Hematopoietic multipotent progenitor cell (in vitro differentiated cells): ENCODE measurements at places on chromosomes 12 and 14.

- no peak for DNase-seq
Observed at GRCh38 chr12:74957231-74957630, 252.4 kb downstream of the KCNC2 start.

GRCh38 chr12:2052826-2053678 lies at the start of gene CACNA1C:
CACNA1C (plus strand) TSS chr12:2052987; CDS start chr12:2053563, 576 bp downstream.
- no peak for DNase-seq

DNA sequence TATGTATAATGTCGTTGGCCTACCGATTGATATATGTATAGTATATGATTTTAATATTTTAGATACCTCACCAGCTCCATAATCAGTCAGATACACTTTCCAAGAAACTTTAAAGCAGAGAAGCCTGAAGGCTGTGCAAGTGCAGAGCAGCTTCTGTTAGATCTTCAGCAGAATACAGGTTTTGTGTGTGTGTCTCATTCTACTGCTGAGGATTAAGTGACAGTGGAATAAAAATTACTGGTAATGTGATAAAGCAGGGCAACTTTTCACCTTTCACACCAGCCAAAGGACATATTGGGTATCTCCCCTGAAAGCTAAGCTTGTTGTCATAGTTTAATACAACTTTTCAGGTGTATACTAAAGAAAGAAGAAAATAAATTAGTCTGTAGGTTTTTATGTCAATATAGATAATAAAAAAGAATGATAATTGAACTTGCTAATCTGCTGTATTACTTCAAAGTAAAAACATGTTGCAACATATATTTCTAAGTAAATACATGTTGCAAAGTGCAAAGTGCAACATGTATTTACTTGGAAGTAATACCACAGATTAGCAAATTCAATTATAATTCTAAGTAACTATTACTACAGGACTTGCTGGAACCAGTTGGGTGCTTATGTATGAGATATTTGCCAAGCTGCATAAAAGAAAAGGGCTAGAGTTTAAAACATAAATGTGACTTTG lies 128.3 kb downstream of the SLC16A7 start:
- DNase-seq, result no peak

- no peak for DNase-seq
Observed at GRCh38 chr12:65881348-65881961, 57.2 kb downstream of the HMGA2 start.

DNA sequence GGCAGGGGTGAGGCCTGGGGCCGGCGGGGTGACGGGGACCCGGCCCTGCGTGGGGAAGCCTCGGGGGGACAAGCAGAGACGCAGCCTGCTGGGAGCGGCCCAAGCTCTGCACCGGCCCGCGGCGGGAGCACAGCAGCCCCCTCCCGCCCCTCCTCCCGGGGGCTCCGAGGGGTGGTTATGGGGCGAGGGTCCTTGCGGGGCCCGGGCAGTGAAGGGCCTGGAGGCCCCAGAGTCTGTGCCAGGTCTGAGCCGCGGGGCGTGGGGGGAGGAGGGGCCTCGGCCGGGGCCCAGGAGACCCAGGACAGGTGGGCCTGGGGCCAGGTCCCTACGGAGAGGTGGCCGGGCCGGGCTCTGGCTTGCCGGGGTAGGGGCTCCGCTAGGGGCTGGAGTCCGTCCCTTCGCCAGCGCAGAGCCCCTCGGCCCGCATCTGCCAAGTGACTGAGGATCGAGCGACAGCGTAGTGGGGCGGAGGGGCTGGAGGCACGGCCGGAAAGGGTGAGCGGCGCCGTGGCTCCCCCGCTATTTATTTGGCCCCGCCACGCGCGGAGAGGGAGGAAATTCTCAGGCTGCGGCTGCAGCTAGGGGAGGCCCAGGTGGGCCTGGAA lies 495 bp downstream of the TMEM121 start:
- DNase-seq, result no peak

DNA sequence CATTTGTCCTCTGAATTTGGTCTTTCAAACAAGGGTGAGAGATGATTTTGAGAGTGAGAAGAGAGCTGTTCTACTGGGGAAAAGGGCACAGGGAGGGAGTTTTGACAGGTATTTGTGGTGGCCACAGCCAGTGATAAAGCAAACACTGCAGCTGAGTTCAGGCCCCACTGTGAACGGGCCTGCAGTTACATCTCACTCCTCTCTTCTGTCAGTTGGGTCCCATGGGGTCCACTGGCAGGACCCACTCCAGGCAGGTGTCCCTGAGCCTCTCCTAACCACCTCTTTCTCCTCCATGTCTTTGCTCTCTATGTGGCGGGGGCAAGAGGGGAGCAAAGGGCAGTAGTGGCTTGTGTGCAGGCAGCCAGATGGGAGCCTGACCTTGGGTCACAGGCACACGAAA lies 294.8 kb downstream of the APAF1 start:
- DNase-seq, result no peak

DNA sequence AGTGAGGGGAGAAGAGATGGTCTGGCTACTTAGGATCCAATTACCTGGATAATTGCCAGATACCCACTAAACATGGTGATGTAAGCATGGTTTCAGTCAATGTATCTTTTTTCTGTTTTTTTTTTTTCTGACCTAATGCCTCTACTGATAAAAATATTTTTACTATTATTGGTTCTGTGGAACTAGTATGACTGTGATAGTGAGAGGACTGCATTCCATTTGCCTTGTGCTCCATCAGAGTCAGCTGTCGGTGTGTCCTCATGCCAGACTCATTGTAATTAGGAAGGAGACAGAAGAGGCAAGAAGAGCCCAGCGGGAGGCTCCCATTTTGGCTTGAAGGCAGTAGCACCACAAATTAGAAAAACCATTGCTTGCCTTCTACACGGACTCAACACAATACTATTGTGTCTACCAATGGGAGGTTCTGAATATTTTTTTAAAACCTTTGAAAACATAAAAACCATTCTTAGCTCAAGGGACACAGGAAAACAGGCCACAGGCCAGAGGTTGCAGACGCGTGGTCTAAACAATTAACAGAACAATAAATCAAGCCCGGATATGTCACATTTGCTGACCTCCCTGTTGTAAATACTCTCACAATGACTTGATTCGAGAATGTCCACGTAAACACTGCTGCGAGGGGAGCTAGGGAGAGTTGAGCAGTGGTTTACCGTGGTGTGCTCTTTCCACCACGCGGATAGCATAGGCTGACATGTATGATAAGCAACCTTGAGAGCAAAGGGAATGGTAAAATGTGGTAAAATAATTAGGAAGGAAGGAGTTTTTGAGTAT lies 13.5 kb upstream of the DCP1B start:
- no peak for DNase-seq

DNA sequence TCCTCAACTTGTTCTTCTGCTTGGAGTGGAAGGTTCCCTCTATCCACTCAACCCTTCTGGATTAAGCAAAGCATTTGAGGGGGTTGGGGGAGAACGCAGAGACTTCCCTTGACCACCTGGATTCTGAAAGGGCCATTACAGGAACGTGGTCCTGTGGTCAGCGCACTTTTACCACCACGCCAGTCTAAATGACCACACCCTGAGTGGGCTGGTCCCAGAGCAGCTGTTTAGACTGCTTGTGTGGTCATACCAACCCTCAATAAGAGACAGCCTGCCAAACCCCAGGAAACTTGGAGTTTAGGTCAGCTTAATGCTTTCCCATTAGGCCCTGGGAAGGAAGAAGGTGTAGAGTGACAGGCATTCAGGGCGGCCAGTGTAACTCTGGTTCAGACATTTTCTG lies 165.5 kb upstream of the ATP2B1 start:
- no peak for DNase-seq

DNA sequence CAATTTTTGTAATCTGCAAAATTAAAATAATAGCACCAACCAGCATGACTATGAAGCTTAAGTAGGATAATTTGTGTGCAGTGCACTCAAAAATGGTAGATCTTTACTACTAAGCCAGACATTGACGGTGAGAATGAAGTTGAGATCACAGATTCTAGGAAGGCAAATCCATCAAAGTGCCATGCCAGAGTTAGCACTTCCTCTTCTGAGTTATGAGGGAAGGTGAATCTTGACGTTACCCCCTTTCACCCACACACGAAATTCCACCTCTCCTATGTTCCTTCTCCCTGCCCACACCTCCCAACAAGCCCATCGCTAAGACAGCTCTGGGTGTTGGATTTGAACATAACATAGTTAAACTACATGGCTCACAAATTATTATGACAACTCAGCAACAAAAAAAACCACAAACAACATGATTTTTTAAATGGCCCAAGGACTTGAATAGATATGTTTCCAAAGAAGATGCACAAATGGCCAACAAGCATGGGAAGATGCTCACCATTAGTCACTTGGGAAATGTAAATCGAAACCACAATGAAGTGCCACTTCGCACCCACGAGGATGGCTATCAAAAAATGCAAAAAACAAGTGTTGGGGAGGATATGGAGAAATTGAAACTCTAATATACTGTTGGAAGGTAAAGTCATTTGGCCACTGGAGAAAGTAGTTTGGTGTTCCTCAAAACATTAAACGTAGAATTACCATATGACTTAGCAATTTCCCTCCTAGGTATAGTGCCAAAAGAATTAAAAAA lies 119.3 kb upstream of the RAP1B start:
- no peak for DNase-seq

DNA sequence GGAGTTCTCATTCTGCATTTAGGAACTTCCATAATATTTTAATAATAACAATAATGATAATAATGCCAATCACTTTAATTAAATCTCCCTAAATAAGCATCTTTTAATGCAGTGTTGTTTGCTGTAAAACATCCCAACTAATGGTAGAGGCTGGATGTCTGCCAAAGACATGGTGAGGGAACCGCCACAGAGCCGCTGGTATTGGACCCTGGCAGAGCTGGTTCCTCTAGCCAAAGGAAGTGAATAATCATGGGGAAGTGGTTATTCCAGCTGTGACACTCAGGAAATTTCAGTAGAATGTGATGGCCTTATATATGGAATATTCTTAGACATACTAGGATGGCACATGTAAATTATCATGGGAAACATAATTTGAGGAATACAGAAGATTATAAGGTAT lies 483.3 kb downstream of the ZFP36L1 start:
- no peak for DNase-seq

DNA sequence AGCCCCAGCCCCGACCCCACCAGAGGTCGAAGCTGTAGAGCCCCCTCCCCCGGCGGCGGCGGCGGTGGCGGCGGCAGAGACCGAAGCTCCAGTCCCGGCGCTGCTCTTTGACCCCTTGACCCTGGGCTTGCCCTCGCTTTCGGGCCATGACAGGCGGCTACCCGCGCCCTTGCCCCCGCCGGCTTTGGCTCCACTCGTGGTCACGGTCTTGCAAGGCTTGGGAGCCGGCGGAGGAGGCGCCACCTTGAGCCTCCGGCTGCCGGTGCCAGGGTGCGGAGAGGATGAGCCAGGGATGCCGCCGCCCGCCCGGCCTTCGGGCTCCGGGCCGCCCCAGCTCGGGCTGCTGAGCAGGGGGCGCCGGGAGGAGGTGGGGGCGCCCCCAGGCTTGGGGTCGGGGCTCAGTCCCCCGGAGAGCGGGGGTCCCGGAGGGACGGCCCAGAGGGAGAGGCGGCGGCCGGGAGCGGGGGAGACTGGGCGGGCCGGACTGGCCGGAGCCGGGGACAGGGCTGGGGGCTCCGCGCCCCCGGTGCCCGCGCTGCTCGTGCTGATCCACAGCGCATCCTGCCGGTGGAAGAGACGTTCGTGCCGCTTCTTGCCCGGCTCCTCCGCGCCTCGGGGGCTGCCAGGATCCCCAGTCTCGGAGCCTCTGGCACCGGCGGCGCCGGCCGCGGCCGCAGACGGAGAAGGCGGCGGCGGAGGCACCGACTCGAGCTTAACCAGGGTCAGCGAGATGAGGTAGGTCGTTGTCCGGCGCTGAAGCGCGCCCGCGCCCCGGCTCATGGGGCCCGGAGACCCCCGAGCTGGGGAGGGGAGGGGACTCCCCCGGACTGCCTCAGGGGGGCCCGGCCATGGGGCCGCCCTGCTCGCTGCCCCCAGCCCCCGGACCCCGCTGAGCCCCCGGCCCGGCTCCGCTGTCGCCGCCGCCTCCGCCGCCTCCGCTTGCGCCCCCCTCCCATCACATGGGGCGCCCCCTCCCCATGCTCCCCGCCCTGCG lies 778 bp downstream of the AGAP2 start:
- no peak for DNase-seq

- DNase-seq, result no peak
Observed at GRCh38 chr14:68866991-68867533, 74.2 kb upstream of the ZFP36L1 start.

DNA sequence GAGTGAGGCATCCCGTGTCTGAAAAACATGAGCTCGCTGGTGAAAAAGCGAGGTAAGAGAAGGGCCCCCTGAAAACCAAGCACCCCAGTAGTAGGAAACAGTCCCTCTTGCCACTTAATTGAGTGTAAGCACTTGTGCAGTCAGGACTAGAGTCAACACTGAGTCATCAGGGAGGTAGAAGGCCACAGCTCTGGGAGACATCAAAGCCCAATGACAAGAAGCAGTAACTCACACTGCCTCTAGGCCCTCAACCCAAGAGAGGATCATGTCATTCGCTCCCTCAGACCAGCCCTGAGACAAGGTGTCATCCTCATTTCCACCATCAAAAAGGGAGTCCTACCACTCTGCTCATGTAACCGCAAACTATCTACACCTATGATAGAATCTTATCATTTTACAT lies 17.8 kb downstream of the POMT2 start:
- DNase-seq, result no peak

GRCh38 chr14:50675597-50675996 lies 7.5 kb upstream of the SAV1 start:
- DNase-seq, result no peak

GRCh38 chr12:61757831-61758505 lies 502.2 kb upstream of the USP15 start:
- no peak for DNase-seq

- DNase-seq, result no peak
Observed at GRCh38 chr14:78005325-78005724, 164.8 kb upstream of the NRXN3 start.

- no peak for DNase-seq
Observed at GRCh38 chr12:84694116-84694515, 218.5 kb downstream of the SLC6A15 start.

DNA sequence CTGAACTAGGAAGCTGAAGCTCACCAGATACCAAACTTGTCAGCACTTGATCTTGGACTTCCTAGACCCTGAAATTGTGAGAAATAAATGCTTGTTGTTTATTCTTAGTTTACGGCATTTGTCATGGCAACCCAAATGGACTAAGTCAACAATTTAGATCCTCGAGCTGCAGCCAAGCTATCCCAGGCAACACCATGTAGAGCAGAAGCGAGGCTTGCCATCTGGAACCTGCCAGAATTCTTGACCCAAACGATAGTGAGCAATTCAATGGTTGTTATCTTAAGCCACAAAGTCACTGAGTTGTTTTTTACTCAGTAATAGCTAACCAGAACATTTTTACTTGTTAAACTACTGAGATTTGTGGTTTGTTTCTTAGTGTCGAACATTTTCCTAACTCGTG lies 458.5 kb upstream of the FLRT2 start:
- no peak for DNase-seq

DNA sequence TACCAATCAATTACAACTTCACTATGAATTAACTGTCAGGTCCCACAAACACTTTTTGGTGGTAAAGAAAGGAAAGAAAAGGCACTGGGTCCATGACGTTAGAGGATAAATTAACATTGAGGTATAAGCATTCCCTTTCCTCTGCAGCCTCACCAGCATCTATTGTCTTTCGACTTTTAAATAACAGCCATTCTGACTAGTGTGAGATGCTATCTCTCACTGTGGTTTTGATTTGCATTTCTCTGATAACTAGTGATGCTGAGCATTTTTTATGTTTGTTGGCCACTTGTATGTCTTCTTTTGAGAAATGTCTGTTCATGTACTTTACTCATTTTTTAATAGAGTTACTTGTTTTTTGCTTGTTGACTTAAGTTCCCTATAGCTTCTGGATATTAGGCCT lies 9.4 kb downstream of the ANKS1B start:
- no peak for DNase-seq

GRCh38 chr12:32270818-32271710 lies 128.3 kb upstream of the FGD4 start:
- DNase-seq, result no peak

- no peak for DNase-seq
Observed at GRCh38 chr14:102138535-102138934, 1.2 kb upstream of the WDR20 start.
